ENCODE measurements at places on chromosomes 3 and 15.

DNA sequence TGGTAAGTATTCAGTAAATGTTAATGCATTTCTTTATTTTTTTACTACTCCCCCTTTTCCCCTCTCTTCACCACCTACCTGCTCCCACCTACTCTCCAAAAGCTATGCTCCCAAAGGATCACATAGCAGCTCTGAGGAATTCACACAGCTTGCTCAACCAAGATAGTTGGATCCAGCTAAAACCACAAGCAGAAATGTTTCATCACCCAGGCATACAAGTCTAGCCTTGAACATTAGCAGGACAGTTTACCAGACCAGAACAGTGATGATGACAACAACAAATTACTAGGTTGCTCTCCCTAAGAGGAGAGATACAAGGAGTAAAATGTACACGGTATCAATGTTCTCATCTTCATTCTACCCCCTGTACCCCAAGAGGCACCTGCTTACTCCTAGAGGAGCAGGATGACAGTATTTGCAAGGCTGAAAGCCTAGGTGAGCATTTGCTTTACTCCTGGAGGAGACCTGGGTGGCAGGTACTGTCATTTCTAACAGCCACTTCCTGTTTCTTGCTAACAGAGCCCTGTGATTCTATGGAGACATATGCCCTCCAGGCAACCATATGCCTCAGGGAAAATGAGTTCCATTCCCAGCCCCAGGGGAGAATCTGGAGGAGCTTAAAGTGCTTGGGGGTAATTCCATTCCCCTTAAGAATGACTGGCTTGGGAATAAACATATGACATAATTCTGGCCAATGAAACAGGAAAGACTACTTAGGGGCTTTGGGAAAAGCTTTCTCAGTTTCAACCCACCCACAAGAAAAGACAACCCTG lies 237.5 kb downstream of the NTRK3 start:
- H3K4me3 ChIP-seq = no peak overlapping the region
- H3K36me3 ChIP-seq = no peaks in the 10 kb centered on the region
- DNase-seq = no peak
- no peaks in the 10 kb centered on the region for H3K27me3 ChIP-seq

GRCh38 chr15:74200871-74201419 lies 1.6 kb downstream of the STRA6 start:
- no peak for DNase-seq
- no peak overlapping the region for H3K27ac ChIP-seq
- H3K4me3 ChIP-seq = no peak overlapping the region

GRCh38 chr3:194713299-194714136 lies 27.8 kb downstream of the FAM43A start:
- H3K27ac ChIP-seq = no peak overlapping the region
- no peaks in the 10 kb centered on the region for H3K36me3 ChIP-seq
- DNase-seq = no peak
- H3K4me1 ChIP-seq = no peaks in the 10 kb centered on the region
- H3K27me3 ChIP-seq = no peaks in the 10 kb centered on the region

DNA sequence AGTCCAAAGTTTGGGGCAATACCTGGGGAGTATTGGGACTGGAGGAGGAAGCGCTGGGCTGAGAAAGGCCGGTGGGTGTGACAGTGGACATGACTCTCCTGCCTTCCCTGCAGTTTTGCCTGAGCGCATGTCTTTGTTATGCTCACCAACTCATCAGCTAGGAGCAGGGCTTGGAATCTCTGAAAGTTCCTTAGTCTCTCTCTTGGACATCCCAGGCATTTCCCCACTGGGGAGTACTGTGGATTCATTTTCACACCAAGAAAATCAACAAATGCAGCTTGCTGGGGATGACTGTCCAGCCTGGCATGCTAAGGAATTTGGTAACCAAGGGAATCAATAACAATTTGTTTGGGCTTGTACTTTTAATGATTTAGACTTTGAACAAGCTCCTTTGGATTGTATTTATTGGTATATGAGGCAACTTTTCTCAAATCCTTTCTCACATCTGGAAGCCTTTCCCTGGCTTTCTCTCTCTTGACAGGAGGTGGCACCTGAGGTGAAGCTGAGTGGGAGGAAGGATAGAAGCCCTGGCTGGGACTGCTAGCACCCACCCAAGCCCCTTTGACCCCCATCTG lies 48.5 kb upstream of the CHST2 start:
- no peak for DNase-seq
- H3K4me3 ChIP-seq = no peak overlapping the region
- no peaks in the 10 kb centered on the region for H3K36me3 ChIP-seq
- H3K27ac ChIP-seq = no peak overlapping the region
- no peaks in the 10 kb centered on the region for H3K27me3 ChIP-seq

GRCh38 chr3:88707837-88708236 lies 399.6 kb upstream of the EPHA3 start:
- H3K36me3 ChIP-seq = no peaks in the 10 kb centered on the region
- DNase-seq = no peak

DNA sequence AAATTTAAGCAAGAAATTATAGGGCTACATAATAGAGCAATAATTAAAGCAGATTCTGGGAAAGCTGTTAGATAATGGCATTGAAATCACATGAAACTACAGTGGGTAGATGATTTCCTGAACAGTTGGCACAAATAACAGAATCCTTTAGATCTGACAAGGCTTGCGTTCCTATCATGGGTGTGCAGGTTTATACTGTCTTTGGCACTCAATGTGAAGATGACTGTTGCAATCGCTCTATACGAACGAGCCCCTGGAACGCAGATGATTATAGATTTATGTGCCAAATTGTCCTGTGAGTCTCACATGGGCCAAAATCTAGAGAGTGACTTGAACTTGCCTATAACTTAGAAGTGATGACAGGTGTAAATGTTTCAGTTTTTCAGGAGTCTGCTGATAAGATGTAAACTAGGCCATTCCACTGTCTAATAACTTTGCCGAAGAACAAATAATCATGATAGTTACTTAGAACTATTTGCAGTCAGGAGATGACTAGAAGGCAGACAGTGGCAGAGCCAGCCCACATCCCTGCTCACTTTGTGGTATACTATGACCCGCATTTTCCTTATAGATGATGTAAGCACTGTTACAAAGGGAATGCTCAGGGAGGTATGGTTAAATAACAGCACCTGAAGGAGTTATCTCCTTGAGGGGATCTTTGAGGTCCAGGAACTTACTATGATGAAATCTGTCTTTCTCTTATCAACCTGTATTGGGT lies 30.5 kb upstream of the TRPC1 start:
- DNase-seq = no peak
- H3K27ac ChIP-seq = no peak overlapping the region
- H3K27me3 ChIP-seq = no peaks in the 10 kb centered on the region
- no peak overlapping the region for H3K4me3 ChIP-seq
